Mesothelial cell of epicardium (in vitro differentiated cells): ENCODE measurements at places on chromosomes 11 and 22.

DNA sequence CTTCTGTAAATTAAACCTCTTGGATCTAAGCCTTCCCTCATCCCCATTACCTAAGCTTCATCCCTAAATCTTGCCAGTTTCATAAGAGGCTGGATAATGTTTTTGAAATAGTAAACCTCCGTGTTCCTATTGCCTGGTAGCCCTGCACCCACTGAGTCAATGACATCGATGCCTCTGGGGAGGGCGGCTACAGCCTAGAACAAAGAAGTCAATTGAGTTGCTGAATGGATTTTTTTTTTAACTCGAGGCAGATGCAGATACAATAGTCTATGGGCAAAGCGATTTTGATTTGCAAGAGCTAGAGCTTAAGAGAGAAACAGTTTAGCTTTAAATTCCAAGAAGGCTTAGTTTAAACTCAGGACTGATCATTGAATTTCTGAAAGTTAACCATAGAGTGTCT, 121.3 kb downstream of the NECTIN1 start:
- DNase-seq, result no peak

- DNase-seq, result no peak
These were observed 25.3 kb upstream of the SLC25A1 start for GRCh38 chr22:19203834-19204233.

DNA sequence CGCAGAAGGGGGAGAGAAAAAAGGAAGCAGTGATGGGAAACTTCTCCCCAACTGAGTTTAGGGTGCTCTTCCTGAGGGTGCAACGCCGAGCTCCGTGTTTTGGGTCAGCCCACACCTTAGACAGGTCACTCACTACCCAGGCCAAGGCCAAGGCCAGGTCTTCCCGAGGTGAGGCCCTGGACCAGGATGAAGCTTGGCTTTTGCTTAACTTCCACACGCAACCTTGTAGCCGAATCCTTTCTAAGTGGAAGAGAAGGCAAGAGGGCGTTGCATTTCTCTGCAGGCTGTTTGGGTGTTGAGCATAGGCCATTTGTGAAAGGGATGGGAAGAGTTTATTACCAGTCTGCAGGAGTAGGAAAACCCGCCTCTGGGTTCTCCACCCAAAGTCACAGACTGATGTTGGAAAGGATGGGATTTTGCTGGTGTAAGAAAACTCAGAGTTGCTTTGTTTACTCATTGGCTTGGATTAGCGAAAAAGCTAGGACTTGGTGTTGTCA, 1.5 kb downstream of the KREMEN1 start:
- no peak for DNase-seq

GRCh38 chr11:62542750-62543567, 3.6 kb downstream of the AHNAK start:
- no peak for DNase-seq

GRCh38 chr11:70176940-70177689, 26.0 kb upstream of the FADD start:
- peak; percentile 53 for DNase-seq

DNA sequence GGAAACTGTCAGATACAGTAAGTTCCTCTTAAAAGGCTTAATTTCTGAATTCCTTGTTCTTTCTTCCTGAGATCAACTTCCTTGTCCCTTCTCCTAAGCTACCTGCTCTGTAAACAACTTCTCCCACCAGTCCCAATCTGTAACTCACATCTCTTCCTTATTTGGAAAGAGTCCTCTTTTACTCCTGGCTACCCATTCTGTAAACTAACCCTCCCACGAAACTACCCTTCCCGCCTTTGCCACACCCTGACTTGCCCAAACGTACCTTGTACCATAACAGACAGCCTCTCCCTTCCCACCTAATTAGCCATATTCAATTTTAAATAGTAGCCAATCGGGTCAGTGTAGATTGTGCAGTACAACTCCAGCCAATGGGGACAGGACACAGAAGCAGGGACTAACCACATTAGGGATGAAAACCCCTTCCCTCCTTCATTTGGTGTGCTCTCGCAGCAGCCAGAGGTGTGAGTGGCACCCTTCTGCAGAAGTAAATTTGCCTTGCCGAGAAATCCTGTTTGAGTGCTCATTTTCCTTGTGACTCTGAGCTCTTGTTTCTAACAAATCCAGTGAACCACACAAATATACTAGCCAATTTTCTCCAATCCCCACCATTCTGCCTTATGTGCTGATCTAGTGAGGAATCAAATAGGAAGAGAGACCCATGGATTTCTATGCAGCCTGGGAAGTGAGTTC, 49.5 kb downstream of the ZNF280B start:
- no peak for DNase-seq

DNA sequence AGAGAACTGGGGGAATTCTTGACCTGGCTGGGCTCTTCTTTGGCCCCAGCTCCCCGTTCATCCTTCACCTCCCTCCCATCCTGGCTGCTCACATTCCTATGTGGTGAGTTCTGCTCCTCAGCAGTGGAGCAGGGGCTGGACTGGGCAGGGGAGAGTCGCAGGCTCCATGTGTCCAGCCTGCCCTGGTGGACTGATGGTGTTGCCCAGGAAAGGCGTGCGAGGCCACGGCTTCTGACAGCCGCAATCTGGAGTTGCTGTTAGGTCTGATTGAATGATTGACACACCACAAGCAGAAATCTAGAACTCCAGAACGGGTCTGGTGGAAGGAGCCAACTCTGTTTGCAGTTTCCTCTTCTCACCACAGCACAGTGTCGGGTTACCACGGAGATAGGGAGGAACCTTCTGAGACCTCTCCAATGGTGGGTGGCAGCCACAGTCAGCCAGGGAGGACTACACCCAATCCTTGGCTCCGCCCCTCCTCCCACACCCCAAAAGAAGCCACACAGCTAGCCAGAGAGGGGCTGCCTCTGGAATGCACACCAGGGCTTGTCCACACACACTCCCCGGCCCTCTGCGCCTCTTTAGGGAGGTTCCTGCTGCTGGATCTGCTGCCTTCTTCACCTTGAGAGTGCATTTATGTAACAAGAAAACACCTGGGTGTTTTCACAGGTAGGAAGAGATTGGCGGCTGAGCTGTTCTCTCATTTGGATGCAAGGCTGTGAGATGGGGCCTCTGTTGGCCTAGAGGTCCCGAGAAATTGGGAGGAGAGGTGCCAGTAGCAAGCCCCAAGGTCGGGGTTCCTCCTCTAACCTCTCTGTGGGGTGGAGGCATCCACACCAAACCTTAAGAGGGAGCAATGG, 56.4 kb upstream of the CD44 start:
- DNase-seq, result no peak

DNA sequence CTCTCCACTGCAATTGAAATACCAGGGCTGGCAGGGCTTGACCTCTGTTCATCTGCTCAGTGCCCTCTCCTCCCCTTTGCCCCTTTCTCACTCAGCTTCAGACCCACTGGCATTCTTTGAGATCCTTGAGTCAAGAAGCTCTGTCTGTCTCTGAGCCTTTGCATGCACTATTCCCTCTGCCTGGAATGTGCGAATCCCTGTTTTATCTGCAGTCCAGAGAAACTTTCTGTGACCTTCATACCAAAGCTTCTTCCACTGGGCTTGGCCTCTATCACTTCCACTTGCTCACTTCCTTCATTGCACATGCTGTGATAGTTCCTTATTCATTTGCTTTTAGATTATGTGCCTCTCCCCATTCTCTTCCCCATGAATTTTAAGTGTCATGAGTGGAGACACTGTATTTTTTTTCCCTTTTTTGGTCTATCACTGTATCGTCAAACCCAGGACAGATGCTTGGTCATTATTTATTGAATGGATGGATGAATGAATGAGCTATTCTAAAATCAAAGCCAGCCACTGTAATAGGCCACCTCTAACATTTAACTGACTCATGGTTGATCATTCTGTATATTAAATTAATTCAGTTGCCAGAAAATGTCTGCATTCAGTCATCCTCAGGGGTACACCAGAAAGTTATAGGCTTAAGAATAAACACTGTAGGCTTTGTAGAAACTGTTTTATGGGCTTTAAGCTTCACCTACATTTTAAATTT, 88.7 kb upstream of the TIMP3 start:
- DNase-seq, result no peak

DNA sequence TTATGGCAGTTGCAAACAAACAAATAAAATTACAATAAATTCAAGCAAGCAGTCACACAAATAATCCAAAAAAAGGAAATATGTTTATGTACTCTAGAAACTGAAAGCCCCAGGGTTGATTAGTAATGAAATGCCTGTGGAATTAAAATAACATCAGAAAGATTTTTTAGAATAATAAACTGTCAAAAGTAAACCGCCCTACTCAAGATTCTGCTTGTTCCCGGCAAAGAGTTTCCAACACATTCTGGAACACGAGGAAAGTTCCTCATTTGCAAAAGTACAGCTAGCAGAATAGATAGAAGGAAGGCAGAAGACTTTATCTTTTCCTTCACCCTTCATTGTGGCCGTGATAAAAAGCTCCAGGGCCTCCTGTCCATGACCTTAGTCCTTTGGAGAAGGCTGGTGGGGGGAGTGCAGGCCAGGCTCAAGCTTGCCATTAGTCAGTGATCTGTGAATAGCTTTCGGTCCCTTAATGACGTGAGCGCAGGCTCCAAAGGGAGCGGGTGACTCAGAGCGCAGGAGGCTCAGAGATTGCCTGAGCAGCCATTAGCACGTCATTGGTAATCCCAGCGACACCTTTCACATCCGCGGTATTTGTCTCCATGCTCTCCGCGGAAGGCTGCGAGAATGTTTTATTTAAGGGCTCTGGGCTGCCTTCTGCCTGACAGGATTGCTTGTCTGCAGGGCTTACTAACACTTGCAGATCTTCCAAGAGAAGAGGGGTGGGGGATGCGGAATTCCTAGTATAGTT, 458.3 kb downstream of the METTL15 start:
- peak; percentile 54 for DNase-seq

GRCh38 chr11:73975479-73975757, 7.2 kb downstream of the UCP2 start:
- no peak for DNase-seq

DNA sequence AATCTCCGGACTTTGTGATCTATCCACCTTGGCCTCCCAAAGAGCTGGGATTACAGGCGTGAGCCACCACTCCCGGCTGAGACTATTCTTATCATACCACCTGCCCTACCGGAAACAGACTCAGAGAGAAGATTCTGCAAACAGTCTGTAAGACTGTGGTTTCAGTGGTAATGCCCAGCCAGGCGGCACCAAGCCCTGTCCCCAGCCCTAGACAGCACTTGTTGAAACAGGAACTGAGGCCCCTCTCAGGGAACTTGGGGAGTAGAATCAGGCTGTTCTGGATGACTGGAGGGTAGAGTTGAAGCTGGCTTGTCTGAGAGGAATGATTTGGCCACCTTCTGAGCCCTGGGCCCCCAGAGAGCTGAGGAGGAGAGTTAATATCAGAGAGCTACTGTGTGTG, 1.3 kb upstream of the INSC start:
- DNase-seq, result no peak

GRCh38 chr22:37661160-37661924, 2.8 kb downstream of the PDXP start:
- no peak for DNase-seq

- peak; percentile 75 for DNase-seq
These were observed at the start of gene RNF214 for GRCh38 chr11:117232092-117232878. TSS of gene RNF214 (plus strand) at chr11:117232671. CDS start at chr11:117234273, 1,602 bp downstream.

- DNase-seq, result no peak
These were observed 444.1 kb downstream of the SOX6 start for GRCh38 chr11:15912291-15912690.
